AG20443 (cell line): ENCODE measurements at places on chromosomes 16 and 17.

- DNase-seq, result peak; percentile 49
Observed at GRCh38 chr17:44061446-44061845, 5.0 kb downstream of the LSM12 start.

DNA sequence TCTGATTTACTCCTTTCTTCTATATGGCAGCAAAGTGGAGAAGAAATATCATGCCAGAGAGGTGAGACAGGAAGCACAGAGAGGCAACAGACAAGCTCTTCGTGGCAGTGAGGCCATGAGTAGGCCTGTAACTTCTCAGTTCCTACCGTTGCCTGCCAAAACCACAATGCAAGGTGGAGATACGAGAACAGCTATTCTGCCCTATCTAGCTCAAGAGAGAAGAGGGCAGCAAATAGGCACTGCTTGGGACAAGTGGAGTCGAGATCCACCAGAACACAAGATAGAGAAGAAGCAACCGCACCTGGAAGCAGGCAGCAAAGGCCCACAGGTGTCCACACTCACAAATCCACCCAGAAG is 24.8 kb downstream of the RANBP10 start:
- no peak for DNase-seq

- no peak for DNase-seq
Observed at GRCh38 chr17:34390649-34391048, 27.6 kb upstream of the CCL1 start.

GRCh38 chr17:11921296-11921695 is 76.0 kb downstream of the ZNF18 start:
- DNase-seq, result no peak

GRCh38 chr17:35002876-35003551 is 22.7 kb downstream of the LIG3 start:
- DNase-seq, result no peak

DNA sequence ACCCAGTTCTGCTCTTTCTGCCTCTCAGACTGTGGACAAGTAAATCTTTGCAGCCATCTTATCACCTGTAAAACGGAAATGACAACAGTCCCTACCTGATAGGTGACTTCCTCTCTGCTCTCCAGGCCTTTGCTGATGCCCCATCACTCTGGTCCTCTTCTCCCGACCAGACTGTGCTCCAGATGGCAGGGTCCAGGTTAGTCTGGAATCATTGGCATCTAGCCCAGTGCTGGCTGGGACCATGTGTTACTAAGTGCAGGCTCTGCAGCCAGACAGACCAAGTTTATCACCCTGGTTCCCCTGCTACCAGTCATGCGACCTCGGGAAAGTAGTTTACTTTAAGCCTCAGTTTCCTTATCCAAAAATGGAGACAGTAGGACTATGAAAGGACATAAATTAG is 1.8 kb upstream of the NUBP1 start:
- DNase-seq, result no peak
